CD4-positive, alpha-beta T cell treated with Interleukin-12 subunit alpha and Interleukin-12 subunit beta, for 1 hour (primary cell): ENCODE measurements at places on chromosomes 7 and 10.

DNA sequence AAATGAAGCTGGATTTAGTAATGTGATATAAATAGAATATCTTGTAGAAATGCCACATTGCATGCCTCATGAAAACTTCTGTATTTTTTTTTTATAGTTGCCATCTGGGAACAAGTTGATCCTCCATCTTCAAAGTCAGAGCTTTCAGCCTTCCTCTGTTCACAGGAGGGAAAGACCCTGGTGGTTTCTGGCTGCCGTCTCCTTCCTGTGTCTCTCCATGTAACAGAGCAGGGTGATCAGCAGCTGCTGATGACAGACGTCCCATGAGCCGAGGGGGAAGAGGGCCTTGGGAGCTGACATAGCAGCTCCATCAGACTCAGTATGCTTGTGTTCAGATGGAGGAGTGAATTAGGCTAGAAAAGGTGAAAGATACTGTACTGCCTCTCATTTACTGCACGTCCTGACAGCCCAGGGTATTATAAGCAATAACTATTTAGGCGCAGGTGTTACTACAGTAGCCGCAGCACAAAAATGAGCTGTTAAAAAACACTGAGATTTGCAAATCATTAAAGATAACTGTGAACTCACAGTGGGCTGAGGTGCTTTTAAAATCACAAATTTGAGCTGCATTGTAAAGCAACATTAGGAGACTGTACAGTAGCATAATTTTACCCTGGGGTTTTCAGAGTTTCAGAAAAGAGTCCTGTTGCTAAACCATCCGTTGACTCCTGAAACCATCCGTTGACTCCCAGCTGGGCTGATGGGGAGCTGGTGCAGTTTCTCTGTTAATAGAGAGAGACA, 103.3 kb downstream of the CFAP58 start:
- no peak for DNase-seq

DNA sequence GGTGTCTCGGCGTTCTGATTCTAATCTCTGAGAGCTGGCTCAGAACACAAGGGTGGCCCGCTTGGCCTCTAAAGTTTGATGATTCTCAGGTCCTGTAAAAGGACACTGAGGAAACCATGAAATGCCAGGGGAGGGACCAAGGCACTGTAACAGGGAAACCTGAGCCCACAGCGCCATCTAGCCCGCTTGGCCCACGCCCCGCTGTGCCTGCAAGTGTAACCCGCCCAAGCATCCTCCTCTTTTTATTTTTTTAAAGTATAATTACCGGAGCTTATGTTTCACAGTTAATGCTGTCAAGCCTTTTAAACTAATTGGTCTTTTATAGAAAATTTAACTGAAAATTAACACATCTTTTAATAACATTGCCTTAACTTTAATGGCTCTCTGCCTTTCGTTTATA, 734.7 kb downstream of the KCNMA1 start:
- no peak for DNase-seq

- DNase-seq: no peak
Measured at GRCh38 chr10:44178281-44178680, 206.6 kb downstream of the CXCL12 start.

DNA sequence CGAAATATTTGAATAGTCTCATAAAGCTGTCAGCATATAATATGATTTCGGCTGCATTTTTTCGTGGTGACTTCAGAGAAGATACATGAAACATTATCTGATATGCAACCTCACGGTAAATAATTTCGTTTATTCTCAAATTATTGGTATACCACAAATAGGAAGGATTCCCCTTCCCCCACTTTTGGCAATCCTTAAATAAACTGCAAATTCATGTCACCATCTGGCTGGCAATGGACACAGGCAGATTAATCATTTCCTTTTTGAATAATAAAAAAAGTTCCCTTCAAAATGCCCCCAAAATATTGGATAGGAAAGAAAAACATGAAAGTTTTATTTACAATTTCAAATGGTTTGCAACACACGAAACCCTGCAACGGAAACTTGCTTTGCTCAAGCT, 234.5 kb upstream of the MEOX2 start:
- DNase-seq: no peak

DNA sequence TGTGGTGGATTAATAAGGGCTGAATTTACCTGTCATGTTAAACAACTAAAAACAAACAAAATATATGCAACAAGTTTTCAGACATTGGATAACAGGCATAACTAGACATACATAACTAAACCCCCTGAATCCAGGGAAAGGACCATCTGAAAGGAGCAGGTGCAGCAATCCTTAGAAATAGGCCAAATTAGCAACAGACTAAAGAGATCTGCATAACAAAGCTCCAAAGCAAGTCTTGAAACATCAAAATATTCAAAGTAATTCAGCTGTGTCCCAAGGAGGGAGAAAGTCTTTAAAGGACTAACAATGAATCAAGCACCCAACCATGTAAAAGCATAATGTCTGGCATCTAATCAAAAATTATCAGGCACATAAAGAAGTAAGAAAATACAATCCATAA, 475.1 kb downstream of the GRID1 start:
- DNase-seq: no peak

DNA sequence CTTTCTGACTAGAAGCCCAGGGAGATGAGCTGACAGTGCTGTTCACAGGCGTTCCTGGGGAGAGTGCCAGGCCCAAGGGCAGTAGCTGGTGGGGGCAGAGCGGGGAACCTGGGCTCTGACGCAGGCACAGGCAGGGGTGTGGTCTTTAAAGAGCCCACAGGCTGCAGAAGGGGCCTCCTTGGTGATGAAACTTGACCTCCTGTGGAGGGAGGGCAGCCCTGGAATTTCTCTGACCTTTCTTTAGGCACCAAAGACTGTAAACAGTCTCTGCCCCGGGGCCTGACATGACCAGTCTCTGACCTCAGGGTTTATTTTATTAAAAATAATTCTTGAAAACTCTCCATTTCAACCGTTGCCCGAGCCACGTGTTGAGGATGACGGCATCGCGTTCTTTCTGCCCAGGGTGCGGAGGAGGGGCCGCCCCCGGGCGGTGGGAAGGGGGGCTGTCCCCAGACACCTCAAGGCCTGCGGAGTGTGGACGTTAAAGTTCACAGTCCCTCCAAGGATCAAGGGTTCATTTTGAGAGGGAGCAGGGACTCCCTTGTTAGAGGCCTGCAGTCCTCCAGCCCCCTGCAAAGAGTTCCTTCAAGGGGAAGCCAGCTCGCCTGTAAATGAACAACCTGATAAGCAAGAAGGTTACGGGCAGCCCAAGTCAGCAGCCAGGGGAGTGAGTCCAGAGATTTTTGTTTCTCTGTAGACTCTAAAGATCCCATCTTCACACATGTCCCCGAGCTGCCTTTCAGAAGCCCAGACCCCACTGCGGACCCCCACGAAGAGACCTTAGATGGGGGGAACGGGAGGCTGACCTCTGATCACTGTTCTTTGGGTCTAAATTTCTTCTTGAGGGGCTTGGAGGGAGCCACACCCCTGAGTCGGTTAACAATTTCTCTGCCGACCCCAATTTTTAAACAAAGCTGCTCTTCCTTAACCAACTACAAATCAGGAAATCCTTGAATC, 128.9 kb downstream of the VIPR2 start:
- DNase-seq: no peak

DNA sequence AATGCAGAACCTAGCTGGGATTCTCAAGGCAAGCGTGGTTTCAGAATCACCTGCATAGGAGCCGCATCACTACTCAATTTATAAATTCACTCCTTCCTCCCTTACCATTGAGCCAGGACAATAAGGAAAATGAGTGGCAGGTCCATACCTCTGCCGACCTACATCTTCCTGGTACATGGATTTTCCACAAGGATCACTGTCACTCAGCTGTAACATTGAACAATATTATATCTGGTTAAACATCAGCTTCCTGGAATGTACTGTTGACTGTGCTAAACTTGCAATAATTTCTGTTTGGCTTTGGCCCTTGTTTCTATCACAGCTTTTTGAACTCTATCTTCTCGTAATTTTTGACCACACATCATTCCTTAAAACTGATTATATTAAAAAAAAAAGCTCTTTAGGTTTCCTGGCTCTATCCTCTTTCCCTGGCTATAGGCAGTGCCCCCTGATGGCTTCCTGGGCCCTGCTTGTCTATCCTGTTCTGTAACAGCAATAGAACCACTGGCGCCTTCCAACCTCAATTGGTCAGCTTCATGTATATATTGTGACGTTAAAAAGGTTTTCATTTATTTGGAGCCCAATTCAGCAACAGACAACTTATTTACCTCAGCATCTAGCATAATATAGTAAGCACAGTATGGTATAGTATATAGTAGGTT, 59.2 kb downstream of the RNLS start:
- DNase-seq: no peak

- DNase-seq: no peak
Measured at GRCh38 chr10:55019439-55019838, 218.4 kb upstream of the PCDH15 start.

- DNase-seq: no peak
Measured at GRCh38 chr10:24958091-24958720, 5.8 kb upstream of the PRTFDC1 start.

DNA sequence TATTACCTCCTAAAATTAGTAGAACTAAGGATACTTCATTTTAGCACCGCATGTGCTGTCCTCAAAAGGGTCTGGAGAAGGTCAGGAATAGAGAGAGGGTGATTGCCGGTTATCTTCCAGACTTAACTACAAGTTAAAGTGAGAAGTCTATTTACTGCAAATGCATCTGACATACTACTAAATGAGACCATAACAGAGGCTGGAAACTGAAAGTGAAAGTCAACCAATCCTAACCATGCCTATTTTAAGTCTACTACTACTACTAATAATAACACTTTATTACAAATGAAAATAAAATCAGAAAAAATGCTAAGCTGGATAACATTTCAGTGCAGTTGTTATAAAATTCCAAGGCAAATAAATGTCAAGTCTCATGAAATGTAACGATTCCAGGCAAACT, 244.7 kb downstream of the KIF20B start:
- DNase-seq: peak; percentile 6

DNA sequence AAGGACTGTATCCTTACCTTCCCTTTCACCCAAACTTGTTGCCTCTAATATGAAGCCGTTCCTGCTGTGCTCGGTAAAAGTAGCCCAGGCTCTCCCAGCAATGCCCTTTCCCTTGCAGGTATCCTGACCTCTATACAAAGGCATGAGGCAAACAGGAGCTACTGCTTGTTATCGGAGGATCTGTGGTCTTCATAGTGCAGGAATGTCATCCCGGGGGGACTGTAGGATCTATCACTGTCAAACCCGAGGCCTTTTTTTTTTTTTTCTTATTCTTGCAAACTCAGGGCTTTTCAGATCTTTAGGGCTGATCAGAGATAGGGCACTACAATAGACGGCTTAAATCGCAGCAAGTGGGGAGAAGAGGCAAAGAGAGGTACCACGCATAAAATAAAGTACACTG, 1206.6 kb downstream of the TYW1 start:
- no peak for DNase-seq

DNA sequence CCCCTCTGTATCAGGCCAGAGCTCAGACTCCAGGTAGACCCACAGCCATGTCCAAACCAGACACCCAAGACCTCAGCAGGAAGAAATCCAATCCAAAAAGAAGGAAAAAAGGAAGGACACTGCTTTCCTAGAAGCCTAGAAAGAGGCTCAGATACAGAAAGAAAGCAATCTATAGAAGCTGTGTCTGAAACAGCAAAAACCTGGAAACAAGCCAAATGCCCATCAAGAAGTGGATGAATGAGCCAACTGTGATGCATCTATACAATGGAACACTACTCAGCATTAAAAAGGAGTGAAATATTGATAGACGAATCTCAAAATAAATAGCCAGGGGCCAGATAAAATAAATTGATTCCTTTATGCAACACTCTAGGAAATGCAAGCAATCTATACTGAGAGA, 31.6 kb downstream of the GRB10 start:
- DNase-seq: no peak

DNA sequence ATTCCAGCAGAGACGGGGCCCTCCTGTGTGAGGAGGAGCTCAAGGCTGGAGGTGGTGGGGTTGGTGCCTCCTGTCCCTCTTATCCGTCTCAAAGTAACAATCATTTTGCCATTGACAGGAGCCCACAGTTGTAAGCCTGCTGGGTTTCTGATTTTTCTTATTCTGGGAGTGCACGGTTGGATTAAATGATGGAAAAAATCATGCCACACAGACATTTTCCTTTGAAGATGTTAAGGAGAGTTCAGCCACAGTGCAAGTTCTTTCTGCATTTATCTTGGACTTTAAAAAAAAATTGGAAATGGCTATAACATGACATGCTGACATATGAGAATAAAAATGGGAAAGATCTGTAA, 8.4 kb upstream of the LYZL1 start:
- no peak for DNase-seq

DNA sequence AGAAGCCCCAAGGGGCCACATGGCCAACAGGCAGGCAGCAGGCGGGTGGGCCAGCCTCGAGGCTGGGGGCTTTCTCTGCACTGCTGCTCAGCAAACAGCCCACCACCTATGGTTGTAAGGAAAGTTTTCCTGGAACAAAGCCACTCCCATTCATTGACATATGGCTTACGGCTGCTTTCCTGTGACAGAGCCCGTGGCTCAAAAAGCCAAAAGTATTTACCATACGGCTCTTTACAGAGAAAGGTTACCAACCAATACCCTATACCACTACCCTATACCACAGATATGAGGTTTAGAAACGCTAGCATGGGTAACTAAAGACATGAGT, 152.7 kb downstream of the MAD1L1 start:
- DNase-seq: no peak

- no peak for DNase-seq
Measured at GRCh38 chr10:131018886-131019500, 292.5 kb downstream of the TCERG1L start.

DNA sequence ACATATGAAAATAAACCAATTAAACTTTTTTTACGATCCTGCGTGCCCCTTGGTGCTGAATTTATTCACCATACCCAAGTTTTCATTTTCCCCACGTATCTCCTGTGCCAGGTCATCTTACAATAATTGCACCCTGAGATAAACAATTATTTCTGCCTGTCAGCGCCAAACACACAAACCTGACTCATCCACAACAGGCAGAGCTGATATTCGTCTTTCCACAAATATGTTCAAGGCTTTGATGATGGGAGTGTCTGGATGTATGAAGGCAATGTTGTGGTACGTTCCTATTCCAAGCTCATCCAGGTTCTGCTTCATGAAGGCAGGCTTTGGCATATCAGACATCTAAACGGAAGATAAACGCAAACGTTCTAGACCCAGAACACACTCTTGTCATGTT, 45.8 kb upstream of the RHEB start:
- no peak for DNase-seq

DNA sequence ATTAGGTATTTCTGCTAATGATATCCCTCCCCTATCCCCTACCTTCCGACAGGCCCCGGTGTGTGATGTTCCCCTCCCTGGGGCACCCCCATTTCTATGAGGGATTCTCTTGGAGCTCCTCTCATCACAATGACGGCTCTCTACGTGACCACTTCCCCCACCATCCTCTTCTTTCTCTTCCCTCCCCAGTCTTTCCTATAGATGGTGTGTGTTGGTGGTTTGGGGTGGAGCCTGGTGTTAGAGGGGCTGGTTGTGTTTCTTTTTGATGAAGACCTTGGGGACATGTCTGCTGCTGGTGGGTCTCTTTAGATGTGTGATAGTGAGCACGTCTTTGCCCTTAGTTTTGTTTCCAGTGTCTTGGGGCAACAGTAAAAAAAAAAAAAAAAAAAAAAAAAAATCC, 28.6 kb downstream of the RPS24 start:
- DNase-seq: no peak
